Hematopoietic multipotent progenitor cell treated with erythropoietin and hydrocortisone succinate and interleukin-3 and kit ligand, for 4 days (in vitro differentiated cells): ENCODE measurements at places on chromosomes 7 and 10.

DNA sequence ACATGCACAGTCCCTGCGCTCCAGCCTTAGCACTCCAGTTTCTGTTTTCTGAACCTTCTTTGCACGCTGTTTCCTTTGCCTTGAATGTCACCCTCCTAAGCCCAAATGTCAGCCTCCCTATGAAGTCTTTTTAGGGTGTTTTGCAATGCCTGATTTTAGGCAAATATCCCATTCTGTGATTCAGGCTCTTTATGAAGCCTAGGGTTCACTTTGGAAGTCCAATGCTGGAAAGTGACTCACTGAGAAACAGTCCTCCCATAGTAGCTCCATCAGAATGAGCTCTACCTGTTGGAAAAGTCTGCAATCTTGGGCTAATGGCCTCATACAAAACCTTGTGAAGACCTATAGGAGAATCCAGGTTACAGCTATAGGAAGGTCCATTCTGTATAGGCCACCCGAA, 5.3 kb downstream of the LAMB4 start:
- no peak for DNase-seq

DNA sequence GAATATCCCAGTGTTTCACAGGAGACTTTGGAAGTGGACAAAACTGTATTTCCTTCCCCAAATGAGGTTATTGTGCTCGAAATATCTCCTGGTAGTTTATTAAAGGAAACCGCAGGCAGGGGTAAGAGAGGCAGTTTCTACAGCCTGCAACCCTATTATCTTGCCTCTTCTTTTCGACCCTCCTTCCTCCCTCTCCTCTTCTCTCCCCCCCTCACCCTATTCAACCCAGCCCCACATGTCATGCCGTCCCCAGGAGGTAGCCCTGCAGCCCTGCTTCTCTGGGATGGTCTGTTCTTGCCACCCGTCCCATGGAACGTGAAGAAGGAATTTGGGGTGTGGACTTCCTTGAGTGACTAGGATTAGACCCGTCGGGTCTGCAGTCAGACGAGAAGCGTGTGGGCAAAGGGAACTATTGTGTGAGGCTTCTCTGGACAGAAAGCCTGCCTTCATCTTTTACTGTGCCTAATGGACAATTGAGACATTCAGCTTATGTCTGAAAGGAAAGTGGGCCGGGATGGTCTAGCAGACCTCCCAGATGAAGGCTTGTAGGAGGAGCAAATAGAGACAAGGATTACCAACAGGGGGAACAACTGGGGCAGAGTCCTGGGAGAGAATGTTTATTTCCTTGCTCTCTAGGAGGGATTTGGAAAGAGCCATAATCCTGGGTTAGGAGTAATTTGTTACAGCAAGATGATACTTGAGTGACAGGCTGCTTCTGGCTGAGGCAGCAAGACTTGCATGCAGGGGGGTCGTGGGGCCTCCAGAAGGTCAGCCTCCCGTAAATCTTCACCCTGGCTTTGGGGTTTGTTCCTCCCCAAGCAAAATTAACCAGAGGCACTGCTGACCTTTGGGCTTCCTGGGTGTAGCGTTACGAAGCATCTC, 77.8 kb downstream of the TCF7L2 start:
- peak; percentile 48 for DNase-seq

- peak; percentile 37 for DNase-seq
Observed at GRCh38 chr7:135441791-135442190, 68.1 kb downstream of the CNOT4 start.

- DNase-seq, result no peak
Observed at GRCh38 chr10:102131286-102132170, 1.3 kb upstream of the PPRC1 start.

DNA sequence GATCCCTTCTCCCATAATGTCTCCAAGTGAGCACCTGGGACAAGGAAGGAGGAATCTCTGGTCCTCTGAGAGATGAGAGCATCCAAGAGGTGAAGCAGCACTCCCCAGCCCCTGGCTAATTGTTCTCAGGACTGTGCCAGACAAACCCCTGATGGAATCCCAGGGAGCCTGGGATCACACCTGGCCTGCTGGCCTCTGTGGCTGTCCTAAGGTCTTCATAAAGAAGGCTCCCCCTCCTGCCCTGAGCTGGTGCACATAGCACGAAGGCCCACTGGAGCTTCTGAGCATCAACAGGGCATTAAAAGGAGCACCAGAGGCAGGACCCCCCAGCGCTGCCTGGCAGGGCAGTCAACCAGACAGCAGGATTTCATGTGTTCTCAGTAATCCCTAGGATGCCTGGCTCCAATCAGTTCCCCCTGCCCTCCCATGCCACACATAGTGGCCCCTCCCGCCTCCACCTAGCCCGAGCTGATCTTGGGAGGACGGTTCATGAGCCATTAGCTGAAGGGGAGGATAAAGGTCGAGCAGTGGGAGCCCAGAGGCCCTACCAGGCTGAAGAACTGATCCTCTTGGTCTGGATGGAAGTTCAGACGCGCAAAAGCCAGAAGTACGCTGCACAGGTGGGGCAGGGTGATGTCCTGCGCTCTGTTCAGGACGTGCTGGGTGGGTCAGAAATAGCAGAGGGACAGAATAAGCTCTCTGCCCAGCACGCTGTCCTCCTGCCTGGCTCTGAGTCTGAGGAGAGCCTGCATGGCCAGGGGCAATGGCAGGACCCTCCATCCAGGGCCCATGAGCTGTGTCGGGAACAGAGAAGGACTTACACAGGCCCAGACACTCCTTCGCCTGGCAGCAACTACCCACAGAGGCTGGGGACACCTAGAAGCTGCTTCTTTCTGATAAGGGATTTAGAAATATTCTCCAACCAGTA, 8.4 kb downstream of the TBRG4 start:
- DNase-seq, result no peak

DNA sequence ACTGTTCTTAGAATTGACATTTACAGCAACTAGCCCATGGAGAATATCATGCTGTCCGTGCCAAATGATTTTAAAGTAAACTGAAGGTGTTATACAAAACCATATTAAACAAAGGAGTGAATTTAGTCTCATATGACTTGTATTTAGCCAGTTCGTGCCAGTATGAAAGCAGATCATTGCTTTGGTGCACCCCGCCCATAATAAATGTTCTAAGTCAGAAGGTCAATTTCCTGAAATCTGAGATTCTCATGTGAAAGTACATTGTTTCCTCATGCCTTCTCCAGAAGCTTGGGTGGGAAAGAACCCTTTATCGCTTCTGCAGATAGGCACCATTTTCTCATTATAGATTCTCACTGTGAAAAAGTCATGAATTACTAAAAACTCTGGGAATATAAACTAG, 106.4 kb downstream of the CAMK1D start:
- no peak for DNase-seq

DNA sequence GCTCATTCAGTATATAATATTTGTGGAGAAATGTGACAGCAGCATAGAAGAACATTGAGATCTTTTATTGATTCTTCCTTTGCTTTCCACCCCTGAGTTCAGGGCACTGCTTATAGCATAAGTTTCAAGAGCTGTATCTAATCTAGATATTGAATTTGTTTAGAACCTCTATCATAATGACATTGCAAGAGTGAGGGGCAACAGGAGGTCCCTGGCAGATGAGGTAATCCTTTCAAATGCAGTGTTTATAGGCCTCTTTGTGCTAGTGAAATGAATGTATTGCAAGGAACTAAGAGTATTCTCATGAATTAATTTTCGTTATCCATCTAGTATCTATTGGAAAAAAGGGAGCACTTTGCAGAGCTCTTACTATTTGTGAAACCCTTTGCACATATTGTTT, 167.2 kb upstream of the FERD3L start:
- DNase-seq, result no peak

DNA sequence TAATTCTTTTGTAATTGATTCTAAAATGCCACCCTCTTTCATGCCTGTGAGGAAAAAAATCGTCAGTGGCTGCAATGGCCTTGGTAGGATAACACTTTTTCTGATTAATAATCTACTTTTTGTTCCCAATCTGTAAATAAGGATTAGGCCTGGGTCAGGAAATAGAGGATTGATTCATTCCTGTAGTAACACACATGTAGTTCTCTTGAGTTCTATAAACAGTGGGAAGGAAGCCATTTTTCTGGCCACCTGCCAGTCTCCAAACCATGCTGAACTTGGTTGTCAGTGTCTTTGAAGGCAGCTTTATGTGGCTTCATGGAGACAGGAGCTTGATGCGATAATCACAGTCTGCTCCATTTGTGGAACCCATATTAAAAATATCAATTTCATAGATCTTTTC, 169.3 kb upstream of the NFE2L3 start:
- DNase-seq, result no peak

GRCh38 chr7:150788474-150789269, 11.5 kb downstream of the TMEM176B start:
- peak; percentile 35 for DNase-seq

GRCh38 chr10:63364918-63365317, 100.9 kb downstream of the JMJD1C start:
- DNase-seq, result no peak

DNA sequence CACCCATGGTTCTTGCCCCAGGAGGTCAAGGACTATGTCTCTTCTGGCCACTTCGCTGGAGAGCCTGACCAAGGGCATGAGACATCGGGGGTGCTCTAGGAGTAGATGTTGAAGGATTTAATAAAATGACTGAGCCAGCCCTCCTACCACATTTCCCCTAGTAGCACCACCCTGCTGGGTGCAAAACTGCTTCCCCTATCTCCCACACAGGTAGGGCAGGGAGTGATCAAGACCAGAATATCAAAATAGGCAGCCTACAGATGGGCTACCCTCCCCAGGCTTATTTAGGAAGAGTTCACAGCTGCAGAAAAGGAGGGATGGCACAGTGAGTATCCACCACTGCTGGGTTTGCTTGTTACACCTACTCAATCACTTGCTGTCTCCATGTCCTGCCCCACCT, 103.9 kb downstream of the FGFR2 start:
- DNase-seq, result no peak

- no peak for DNase-seq
Observed at GRCh38 chr10:92146107-92146506, 144.8 kb downstream of the CPEB3 start.

DNA sequence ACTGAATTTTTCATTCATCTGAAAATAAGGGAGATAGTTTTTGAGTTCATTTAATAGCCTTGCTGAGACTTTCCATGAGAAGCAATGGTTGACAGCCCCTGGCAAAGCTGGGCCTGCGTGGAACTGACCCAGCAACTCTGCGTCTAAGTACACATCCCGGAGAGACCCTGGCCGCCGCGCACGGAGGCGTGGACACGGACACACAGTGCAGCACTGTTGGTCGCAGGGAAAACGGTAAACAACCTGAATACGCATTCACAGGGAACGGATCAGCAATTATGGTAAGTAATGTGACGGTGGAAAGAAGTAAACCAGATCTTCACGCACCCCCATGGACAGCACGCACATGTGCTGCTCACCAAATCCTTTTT, 28.2 kb downstream of the GNA12 start:
- DNase-seq, result no peak

- DNase-seq, result no peak
Observed at GRCh38 chr10:117788911-117789310, 246.4 kb downstream of the EMX2 start.

DNA sequence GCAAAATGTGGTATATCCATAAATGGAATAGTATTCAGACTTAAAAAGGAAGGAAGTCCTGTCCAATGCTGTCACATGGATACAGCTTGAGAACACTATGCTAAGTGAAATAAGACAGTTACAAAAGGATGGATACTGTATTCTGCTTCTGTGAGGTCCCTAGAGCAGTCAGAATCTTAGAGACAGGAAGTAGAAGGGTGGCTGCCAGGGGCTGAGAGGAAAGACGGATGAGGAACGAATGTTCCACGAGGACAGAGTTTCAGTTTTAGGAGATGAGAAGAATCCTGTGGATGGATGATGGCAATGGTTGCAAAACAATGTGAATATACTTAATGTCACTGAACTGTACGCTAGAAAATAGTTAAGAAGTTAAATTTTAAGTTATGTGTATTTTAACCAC, 3.8 kb downstream of the PRKCQ start:
- peak; percentile 48 for DNase-seq

DNA sequence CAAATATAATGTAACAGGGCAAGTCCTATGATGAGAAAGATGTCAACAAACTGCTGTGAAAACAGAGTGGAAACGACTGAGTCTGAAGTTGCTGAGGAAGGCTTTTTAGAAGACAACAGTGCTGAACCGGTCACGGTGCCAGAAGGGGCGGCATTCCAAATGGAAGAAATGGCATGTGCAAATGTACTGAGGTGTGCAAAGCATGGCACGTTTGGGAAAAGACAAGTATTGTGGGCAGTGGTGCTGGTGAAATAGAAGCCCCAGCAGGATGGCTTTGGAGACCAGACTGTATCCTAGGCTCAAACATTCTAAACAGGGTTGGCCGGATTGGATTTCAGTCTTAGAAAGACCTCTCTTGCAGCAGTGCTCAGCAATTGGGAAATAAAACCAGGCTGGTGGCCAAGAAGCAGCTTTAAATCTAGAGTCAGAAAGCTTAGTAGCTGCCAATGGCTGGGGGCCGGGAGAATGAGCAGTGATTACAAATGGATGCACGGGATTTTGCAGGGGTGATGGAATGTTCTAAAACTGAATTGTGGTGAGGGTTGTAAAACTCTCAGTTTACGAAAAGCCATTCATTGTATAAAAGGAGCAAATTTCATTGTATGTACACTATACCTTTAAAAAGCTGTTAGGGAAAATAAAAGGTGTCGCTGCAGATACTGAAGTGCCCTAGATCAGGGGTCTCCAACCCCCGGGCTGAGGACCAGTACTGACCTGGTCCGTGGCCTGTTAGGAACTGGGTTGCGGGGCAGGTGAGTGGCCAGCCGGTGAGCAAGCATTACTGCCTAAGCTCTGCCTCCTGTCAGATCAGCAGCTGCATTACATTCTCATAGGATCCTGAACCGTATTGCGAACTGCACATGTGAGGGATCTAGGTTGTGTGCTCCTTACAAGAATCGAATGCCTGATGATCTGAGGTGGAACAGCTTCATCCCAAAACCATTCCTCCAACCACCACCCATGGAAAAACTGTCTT, 141.6 kb downstream of the HIBADH start:
- no peak for DNase-seq

- no peak for DNase-seq
Observed at GRCh38 chr10:112481602-112482001, 34.6 kb downstream of the VTI1A start.

GRCh38 chr7:149060156-149060555, 30.4 kb downstream of the ZNF786 start:
- DNase-seq, result no peak

DNA sequence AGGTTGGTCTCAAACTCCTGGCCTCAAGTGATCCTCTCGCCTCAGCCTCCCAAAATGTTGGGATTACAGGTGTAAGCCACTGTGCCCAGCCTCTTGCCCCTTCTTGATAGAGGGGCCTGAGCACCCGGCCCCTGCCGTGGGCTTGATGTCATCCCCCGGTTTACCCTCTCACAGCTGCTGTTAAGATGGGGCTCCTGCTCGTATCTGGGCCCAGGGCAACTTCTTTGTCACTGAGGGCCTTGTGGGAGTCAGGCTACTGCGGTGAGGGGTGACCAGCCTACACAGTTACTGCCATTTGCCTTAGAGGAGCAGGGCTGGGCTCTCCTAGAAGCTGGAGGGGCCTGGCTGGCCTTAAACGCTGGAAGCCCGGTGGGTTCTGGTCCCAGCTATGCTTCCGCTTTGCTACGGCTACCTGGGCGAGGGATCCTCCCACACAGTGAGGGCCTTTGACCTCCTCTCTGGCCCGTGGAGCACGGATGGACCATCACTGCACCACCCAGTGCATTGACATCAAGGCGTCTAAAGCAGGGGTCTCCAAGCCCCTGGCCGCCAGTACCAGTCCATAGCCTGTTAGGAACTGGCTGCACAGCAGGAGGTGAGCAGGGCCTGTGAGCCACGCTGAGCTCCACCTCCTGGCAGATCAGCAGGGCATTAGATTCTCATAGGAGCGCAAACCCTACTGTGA, 1.1 kb upstream of the TMEM130 start:
- DNase-seq, result no peak

- DNase-seq, result peak; percentile 27
Observed at GRCh38 chr7:105743351-105744090, 132.9 kb downstream of the ATXN7L1 start.
